ENCODE measurements at places on chromosomes 13 and 19.
A peak's percentile ranks its signal among the peaks of the same experiment; 100 is the strongest.

- no peak for DNase-seq
These were observed 486 bp downstream of the ZNF808 start for GRCh38 chr19:52527956-52528351.

GRCh38 chr19:12987781-12988180 is 7.5 kb upstream of the NFIX start:
- DNase-seq: no peak

- DNase-seq: no peak
These were observed 59.4 kb downstream of the LACC1 start for GRCh38 chr13:43939086-43939485.

GRCh38 chr13:109123971-109124370 is 494.6 kb downstream of the MYO16 start:
- DNase-seq: no peak

DNA sequence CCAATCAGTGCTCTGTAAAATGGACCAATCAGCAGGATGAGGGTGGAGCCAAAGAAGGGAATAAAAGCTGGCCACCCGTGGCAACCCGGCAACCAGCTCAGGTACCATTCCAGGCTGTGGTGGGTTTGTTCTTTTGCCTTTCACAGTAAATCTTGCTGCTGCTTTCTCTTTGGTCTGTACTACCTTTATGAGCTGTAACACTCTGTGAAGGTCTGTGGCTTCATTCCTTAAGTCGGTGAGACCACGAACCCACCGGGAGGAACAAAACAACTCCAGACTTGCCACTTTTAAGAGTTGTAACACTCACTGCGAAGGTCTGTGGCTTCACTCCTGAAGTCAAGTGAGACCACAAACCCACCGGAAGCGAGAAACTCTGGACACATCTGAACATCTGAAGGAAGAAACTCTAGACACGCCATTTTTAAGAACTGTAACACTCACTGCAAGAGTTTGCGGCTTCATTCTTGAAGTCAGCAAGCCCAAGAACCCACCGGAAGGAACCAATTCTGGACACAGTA is 16.5 kb upstream of the SPACA6 start:
- DNase-seq: peak; percentile 62

GRCh38 chr19:46608178-46608577 is 7.0 kb downstream of the CALM3 start:
- peak; percentile 10 for DNase-seq

DNA sequence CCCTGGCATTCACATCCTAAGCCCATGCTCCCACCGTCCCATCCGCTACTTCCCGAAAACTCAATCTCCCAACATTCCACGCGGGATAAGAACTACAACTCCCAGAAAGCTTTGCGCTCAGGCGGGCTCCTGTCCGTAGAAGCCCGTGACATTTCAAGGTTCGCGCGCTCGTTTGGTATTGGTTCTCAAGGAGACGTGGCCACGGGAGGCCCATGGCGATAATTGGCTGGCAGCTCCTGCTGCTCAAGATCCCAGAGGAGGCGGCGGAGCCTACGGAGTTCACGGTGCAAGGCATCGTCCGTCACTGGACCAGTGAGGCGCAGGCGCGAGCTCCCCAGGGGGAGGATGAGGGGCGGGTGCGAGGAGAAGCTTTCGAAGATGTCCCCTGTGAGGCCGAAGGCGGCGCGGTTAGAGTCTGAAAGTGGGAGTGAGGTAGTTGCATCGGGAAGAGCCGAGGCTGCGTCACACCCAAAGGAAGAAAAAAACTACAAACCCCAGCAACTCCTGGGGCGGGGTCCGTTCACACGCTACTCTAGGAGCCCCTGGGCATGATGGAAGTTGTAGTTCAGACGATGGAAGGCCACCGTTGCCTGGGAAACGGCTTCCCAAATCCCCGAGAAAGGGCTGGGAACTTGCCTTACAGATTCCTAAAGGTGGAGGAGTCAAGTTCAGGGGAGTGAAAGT is 1.2 kb upstream of the MAMSTR start:
- peak; percentile 92 for DNase-seq

GRCh38 chr13:45365558-45365885 is 24.5 kb upstream of the TPT1 start:
- DNase-seq: no peak

DNA sequence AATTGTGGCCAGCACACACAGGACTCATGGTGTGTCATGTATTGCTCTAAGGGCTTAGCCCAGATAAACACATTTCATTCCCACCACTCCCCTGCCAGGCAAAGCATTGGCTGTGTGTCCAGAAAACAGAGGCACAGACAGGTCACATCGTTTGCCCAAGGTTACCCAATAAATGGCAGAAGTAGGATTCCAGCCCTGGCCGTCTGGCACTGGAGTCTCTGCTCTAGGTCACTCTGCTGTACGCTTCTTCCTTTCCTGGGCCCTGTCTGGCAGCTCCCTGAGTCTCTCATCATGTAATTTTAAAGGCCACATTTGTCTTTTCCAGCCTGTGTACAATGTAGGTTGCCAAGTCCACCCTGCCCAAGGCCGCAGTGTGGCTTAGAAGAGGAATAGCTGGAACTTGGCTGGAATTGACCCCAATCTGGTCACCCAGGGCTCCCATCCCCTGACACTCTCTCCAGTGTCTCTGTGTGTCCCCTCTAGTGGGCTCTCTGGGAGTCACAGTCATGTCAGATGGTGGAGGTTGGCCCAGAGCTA is 264.5 kb upstream of the TSHZ3 start:
- no peak for DNase-seq

DNA sequence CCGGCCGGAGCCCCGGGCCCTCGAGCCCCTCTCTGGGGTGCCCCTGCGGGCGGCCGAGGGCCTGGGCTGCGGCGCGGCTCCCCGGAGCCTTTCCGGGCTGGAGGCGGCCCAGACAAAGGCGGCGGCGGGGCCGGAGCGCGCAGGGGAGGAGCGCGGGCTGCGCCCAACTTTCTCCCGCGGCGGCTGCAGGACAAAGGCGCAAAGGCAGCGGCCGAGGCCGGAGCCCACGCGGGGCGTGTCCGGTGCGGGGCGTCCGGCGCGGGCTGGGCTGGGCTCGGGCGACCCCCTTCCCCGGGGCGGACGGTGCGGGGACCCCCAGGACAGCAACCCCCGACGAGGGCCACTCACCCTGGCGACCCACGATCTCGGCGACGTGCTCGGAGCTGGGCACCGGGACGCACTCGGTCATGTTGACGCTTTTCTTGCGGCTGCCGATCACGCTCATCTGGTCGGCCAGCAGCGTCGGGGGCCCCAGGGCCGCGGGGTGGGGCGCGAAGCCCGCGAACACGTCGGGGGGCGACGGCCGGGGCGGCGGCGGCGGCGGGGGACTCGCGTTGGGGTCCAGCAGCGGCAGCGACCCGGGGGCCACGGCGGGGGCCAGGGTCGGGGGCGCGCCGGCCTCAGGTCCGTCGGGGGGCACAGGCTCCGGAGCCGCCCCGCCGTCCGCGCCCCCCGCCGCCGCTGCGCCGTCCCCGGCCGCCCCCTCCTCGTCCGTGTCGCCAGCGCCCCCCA is 843 bp downstream of the MEX3D start:
- DNase-seq: peak; percentile 16

GRCh38 chr13:109204252-109204651 is 574.8 kb downstream of the MYO16 start:
- no peak for DNase-seq

- DNase-seq: no peak
These were observed 128.2 kb downstream of the PCDH9 start for GRCh38 chr13:67101730-67102467.

All from stimulated activated naive CD8-positive, alpha-beta T cell treated with anti-CD3 and anti-CD28 coated beads, Interleukin-15, amount 100 ng/mL, for 72 hours (primary cell).